ENCODE measurements at places on chromosomes 7 and 10. TPM values are rescaled to one million over a fixed set of nuclear protein-coding genes. Genes with fewer than 3 reads are reported as not detected.

SNX10 gene
- 19.9 TPM for total RNA-seq

GRCh38 chr10:21700474-21700873 is 166.4 kb downstream of the MLLT10 start:
- DNase-seq: no peak

OR2A42 gene
- not detected for total RNA-seq

EGFR gene
- total RNA-seq: not detected

CRTAC1 gene
- total RNA-seq: not detected

DNA sequence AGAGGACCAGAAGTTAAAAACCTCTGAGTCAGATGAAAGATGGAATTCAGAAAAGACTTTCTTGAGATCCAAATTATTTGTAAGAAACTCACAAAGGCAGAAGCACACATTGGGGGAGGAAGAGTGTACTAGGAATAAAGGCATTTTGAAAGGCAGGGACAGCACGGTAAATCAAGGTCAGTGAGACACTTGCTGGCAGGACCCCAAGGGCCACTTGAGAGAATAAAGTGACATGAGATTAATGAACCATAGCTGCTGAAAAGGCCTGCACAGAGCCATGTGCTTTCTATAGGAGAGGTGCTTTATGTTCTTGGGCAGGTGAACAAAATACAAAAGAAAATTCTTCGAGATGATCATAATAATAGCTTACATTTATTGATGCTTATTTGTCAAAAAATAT is 929.9 kb upstream of the MBL2 start:
- no peak for DNase-seq

AMZ1 gene
- total RNA-seq: 0.06 TPM

GALNT17 gene
- not detected for total RNA-seq

ZMIZ2 gene
- total RNA-seq: 124 TPM

PIP gene
- not detected for total RNA-seq
